KBM-7 (cell line): ENCODE measurements at places on chromosomes 3 and 15.

GRCh38 chr15:34318277-34319079 is 19.1 kb downstream of the SLC12A6 start:
- DNase-seq, result peak; percentile 78

DNA sequence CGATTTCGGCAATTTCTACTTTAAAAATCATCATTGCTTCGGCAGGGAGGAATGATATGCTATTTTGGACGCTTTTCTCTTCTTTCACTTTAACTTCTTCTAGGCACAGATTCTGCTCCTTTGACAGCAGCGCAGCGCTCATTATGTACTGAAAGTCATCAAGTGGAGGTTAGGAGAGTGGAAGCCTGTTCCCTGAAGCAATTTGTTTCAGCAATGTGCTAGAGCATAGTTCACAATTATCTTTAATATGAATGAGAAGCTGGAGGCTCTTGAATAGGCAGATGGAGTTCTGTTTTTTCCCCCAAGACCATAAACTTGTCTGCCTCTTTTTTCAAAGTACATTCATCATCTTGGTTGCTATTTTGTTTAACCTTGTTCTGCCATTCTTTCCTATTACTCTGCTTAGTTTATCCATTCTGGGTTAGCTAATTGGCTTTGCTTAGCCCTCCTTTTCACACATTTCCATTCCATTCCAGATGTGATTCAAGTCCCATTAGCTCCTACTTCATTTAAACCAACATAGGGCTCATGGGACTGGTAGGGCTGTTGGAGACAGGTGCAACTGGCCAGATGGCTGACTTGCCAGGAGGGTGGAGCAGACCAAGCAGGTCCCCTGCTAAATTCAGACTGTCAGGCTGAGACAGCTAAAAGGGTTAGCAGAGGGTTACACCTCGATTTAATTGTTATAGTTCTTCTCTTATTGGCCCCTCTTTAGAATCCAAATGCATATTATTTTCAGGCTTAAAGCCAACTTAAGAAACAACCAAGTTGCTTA is 534.7 kb upstream of the CBLB start:
- no peak for DNase-seq

GRCh38 chr3:57559526-57559925 is 3.5 kb downstream of the PDE12 start:
- no peak for DNase-seq

DNA sequence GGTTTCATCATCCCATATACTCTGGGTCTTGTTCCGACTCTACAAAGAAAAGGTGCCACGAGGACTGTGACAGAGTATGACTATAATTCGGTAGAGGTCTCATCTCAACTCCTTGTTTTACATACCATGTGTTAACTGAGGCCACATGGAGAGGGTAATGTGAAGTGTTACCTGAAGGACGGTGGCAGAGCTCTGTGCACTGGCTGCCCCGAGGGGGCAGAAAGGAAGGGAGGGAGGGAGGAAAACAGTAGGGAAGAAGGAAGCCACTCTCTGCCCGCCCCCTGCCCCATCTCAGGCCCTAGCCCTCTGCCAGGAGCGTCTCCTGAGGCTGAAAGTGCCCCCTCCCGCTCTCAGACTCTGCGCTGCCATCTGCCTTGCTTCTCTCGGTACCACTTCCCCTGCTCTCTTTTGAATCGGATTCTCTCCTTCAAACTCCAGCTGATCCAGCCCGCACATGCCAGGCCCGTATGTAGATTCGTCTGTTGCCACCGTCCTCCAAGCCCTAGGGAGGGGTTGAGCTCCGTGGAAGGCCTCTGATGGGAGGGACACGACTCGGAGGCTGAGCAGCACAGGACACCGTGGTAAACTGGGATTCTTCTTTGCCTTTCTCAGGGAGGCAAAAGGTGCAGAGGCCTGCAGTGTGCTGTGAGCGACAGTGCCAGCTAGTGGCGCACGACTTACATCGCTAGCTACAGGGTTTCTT is 70.5 kb upstream of the ATP10A start:
- peak; percentile 85 for DNase-seq

GRCh38 chr15:50124631-50125030 is 5.6 kb upstream of the ATP8B4 start:
- DNase-seq, result no peak

DNA sequence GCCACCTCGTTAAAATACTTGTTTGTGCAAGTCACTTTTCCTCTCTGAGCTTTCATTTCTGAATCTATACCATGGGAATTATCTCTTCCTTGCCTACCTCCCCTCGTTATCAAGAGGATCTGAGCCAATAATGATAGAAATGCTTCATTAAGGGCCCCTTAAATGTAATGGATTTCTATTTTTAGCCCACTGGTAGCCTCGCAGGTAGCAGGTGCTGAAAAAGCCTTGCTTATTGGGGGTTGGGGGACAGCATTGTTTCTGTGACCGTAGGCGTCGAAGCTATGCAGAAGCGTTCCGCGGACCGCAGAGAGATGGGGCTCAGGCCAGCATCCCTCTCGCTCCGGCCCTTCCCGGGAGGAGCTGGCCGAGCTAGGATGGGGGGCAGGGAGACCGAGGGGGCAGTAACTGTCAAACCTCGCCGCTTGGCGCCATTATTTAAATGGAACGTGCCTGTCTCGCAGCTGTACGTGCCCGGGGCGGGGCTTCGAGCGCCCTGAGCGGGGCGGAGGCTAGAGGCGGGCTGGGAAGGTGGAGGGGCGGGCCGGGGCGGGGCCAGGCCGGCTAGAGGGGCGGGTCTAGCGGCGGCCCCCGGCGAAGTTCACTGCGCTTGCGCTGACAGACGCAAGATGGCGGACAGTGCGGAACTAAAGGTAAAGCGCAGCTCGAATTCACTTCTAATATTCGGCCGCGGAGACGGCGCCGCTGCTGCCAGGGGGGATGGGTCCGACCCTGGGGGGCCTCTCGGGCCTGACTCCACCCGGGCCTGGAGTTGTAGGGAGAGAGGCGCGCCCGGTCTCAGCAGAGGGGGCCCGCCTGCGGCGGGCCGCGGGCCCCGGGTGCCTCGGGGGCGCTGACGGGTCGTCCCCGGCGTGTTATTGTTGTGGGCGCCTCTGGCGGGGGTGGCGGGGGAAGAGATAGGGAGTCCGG is at the start of gene PIAS1:
PIAS1 (plus strand) TSS at position 615 of the 927 bp plus-strand sequence; CDS start at position 627, 12 bp downstream.
- peak; percentile 93 for DNase-seq

DNA sequence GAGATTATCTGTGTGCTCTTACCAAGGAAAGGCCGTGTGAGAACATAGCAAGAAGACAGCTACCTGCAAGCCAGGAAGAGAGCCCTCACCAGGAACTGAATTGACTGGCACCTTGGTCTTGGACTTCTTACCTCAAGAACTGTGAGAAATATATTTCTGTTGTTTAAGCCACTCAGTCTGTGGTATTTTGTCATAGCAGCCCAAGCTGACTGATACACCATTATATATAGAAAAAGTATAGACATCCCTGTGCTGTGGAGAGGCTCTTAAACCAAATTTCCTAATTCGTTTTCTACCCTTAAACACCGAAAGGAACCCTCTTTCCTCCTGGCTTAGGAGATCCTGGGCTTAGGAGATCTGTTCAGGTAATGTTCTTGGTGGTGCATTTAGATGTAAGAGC is 44.8 kb downstream of the CGNL1 start:
- DNase-seq, result no peak

GRCh38 chr15:46260937-46261336 is 626.1 kb downstream of the SQOR start:
- DNase-seq, result no peak

DNA sequence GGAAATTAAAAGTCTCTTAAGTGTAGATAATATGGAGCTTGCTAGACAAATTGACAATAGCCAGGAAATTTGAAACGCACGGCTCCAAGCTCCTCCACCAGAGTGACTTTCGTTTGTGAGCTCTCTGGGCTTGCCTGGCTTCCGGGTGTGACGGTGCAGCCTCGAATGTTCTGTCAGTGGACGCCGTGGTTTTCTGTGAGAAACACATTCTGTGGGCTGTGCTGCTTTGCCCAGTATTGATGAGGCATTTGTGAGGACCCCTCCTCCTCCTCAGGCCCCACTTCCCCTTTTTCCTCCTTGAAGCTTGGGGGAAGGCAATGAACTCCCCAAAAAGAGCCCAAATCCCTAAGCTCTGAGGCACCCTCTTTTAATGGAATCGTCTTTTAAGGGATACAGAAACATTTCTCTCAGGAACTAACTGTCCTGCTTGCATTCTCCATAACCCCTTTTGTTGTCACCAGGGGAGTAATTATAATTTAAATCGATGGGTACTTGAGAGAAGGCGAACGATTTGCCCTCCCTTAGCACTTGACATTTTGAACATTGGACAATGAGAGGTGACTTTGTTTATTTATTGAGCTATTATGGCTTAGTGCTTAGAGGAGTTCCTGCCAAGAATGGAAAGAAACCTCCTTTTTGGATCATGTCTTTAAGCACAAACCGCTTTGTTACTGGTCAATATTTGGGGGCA is 40.8 kb downstream of the POLR2M start:
- no peak for DNase-seq

DNA sequence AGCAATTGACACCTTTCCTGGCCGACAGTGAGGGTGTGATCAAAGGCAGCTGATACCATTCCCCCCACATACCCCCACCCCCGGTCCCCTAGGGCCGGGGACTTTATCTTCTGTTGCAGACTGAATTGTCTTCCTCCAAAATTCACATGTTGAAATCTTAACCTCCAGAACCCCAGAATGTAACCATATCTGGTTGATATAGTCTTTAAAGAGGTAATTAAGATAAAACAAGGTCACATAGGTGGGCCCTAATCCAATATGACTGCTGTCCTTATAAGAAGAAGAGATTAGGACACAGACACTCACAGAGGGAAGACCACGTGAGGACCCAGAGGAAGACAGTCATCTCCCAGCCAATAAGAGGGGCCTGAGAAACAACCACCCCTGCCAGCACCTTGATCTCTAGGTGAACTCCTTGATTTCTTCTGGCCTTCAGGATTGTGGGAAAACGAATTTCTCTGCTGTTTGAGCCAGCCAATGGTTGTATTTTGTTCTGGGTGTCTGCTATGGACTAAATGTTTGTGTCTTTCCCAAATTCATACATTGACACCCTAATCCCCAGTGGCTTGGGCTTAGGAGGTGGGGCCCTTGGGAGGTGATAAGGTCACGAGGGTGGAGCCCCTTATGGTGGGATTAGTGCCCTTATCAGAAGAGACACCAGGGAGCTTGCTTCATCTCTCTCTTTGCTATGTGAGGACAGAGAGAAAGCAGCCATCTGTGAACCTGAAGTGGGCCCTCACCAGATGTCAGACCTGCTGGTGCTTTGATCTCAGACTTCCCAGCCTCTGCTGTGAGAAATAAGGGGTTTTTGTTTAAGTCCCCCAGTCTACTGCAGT is 144.0 kb downstream of the CHSY1 start:
- no peak for DNase-seq

DNA sequence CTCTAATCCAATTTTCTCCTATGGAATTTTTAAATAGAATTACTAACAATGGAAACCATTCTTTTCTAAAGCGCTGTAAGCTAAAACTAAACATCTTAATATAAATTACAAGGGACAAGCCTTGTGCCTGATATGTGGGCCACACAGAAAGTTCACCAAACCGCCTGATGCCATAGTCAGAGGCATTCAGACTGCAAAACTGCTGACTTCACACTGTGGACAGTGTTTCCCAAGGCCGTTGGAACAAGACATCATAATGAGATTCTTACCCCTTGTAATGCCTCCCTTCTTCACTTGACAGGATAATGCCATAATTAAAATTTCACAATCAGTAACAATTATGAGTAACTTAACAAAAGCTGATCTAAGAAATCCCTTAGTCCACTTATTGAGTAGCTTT is 14.9 kb downstream of the SH3GL3 start:
- no peak for DNase-seq

- no peak for DNase-seq
Observed at GRCh38 chr3:2849092-2849491, 261.1 kb downstream of the IL5RA start.

DNA sequence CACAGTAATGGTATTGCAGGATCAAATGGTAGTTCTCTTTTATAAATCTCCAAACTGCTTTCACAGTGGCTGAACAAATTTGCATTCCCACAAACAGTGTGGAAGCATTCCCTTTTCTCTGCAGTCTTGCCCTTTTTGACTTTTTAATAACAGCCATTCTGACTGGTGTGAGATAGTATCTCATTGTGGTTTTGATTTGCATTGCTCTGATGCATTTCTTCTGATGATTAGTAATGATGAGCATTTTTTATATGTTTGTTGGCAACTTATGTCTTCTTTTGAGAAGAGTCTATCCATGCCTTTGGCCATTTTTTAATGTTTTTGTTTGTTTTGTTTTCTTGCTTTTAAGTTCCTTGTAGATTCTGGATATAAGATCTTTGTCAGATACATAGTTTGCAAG is 316.1 kb upstream of the TMCO5A start:
- DNase-seq, result no peak

DNA sequence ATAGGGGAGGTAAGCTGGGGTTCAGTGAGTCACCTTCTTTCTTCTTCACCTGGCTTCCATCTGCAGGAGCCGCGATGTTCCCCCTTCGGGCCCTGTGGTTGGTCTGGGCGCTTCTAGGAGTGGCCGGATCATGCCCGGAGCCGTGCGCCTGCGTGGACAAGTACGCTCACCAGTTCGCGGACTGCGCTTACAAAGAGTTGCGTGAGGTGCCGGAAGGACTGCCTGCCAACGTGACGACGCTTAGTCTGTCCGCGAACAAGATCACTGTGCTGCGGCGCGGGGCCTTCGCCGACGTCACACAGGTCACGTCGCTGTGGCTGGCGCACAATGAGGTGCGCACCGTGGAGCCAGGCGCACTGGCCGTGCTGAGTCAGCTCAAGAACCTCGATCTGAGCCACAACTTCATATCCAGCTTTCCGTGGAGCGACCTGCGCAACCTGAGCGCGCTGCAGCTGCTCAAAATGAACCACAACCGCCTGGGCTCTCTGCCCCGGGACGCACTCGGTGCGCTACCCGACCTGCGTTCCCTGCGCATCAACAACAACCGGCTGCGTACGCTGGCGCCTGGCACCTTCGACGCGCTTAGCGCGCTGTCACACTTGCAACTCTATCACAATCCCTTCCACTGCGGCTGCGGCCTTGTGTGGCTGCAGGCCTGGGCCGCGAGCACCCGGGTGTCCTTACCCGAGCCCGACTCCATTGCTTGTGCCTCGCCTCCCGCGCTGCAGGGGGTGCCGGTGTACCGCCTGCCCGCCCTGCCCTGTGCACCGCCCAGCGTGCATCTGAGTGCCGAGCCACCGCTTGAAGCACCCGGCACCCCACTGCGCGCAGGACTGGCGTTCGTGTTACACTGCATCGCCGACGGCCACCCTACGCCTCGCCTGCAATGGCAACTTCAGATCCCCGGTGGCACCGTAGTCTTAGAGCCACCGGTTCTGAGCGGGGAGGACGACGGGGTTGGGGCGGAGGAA is 2.6 kb downstream of the ISLR2 start:
- no peak for DNase-seq

DNA sequence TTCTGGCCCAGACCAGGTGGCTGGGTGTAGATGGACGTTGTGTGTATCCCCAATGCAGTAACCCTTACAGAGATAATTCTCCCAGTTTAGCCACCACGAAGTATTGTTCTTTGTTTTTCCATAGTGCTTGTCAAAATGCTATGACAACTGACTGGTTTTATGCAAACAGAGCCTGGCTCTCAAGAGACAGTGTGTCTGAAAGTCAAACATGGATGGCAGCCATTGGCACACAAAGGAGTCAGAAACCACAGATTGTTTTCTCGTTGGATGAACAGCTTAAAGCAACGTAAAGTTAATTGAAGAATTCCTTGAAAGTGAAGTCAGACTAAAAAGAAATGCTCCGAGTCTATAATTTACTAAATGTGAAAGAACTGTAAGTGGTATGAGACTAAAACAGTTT is 91.2 kb downstream of the FILIP1L start:
- DNase-seq, result no peak
